ENCODE measurements at places on chromosomes 1 and 21.

DNA sequence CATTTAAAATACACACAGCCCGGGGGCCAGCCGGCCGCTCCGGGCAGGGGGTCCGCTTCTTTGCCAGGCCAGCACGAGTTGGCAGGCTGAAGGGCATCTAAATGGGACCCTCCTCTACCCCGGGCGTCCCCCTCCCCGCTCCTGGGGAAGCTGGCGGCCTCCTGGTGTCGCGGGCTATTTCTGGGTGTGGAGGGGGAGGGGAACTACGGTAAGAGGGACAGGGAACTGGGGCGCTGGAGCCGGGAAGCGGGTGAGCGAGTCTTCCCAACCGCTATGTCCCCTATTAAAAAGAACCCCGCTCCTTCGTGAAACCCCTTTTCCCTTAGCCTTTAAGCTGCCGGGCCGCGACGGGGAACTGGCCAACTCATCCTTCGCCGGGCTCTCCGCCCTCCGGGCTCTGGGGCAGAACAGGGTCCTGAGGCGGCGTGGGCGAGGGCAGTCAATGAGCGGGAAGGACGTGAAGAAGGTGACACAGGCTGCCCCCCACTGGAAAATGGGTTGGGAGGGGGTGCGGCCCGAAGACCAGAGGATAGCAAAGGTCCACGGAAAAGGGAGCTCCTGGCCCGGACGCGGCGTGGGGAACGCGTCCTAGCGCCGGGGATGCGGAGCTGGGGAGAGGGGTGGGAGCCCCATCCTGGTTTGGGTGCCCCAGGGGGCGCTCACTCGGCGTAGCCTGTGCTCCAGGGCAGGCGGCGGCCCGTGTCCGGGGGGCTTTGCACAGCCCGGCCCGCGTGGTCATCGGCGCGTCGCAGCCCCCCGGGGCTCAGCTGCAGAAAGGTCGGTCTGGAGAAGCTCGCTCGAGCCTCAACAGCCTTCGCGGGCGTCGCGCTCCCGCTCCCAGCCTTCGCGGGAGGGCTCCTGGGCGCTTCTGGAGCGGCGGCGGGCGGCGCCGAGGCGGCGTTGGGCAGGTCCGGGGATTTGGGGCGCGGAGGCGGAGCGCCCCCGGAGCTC is 544 bp downstream of the PPM1J start:
- DNase-seq: no peak

DNA sequence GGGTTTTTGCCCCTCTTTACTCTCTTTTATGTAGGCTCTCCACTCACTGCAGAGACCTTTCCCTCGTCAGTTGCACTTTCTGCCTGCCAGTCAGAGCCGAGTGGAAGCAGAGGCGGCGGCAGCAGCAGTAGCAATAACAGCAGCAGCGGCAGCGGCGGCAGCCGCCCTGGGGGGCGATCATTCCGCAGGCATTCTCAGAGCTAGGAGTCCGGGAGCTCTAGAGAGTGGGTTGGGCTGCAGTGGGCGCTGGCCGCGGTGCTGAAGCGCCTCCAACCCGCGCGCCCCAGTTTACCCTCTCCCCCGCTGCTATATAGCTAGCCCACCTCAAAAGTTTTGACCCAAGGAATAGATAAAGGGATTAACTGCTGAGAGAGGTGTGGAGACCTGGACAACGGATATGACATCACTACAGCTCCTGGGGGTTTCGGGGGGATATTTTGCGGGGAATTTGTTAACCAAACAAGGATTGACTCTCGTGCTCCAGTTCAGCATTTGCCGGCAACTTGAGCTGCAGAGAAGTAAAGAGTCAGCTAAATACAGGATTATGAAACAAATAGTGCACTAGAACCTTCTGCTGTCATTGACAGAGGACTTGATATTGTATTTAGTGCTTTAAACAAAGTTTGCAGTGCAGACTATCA is at the start of gene OLFM3:
Gene OLFM3 (minus strand): TSS at position 102 of the 641 bp plus-strand sequence.
- DNase-seq: no peak

DNA sequence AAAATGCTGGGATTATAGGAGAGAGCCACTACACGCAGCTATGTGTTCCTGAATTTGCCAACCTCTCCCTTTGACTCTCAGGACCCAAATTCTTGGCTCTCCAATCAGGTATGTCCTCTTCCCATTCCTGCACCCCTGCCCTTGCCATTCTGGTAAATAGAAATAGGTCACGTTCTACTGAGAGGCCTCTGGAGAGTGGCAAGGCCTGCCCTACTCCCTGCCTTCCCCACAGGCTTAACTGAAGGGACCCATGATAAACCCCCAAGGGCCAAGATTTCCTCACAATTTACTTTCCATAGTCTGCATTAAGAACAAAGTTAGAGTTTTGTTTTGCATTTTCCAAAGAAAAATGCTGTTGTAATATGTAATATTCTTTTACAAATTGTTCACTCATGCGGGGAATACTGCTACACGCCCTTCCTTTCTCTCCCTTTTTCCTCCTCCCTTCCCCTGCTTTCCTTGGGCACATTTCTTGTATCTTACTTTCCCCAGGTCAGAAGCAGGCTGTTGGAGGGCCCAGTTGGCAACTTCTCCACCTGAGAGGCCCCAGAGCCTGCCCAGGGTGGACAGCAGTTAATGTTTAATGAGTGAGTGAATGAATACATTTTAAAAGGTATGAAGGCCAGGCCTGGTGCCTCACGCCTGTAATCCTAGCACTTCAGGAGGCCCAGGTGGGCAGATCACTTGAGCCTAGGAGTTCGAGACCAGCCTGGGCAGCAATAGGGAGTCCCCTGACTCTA is 33.9 kb upstream of the PUM1 start:
- no peak for DNase-seq

- no peak for DNase-seq
These were observed 25.2 kb upstream of the IKBKE start for GRCh38 chr1:206445116-206445515.

- DNase-seq: no peak
These were observed 153.6 kb downstream of the HIVEP3 start for GRCh38 chr1:41765152-41765551.

GRCh38 chr1:181504399-181504842 is 21.1 kb downstream of the CACNA1E start:
- no peak for DNase-seq

- no peak for DNase-seq
These were observed 8.9 kb upstream of the KIF21B start for GRCh38 chr1:201032408-201032807.

DNA sequence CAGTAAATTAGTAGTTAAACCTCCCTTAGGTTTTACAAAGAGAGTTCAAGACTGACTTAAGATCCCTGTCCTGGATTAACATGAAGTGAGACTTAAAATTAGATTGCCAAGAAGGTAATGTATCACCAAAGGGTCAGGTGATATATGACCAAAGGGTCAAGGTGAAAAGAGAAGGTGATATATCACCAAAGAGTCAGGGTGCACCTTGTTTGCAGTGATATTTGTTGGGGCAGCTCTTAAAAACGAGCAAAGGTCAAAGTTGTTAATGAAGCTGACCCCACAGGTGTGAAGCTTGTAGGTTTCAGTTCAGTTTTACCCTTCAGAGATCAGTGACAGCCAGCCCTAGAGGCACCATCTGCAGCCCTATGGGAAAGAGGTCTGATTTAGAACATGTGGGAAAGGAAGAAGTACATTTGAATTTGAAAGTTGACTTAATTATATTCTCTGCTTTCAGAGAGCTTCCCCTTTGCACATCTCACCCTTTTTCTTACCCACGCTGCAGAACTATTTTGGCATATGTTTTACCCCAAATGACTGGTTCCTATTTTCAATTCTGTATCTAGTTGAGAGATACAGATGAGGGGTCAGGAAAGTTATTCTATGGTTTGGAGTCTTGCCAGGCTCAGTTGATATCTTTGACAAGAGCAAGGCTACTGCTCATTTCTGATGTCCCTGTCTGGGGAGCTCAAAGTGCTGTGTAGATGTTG is 170.8 kb downstream of the S1PR1 start:
- DNase-seq: no peak

GRCh38 chr1:22386774-22387173 is 64.9 kb upstream of the ZBTB40 start:
- DNase-seq: no peak

DNA sequence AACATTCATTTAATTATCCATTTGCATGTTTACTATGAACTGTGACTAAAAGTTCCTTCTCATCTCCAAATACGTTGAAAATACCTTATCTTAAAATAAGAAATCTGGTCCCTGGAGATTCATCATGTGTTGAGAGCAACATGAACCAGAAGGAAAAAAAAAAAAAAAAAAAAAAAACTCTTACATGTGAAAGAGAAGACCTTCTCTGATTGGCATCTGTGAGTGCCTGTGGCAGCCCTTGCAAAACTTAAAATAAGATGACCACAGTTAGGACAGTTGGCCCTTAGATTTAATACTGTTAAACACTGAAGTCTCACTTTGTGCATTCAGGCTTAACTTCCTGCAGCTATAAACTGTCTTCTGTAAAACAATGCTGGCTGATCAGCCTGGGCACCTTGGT is 1395.2 kb upstream of the ADGRL4 start:
- no peak for DNase-seq

DNA sequence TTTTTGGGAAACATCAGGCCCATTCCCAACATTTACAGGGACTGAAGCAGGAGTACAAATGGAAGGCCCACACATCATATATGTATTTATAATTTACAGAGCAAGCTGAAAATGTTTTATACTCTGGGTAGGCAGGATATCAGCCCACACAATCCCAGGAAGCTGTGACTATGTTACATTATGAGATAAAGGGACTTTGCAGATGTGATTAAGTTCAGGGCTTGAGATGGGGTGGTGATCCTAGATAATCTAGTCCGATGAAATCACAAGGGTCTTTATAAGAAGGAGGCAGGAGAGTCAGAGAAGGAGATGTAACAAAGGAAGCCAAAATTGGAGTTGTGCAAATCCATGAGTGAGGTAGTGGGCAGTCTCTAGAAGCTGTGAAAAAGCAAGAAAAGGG is 160.5 kb downstream of the PDE4B start:
- no peak for DNase-seq

- DNase-seq: no peak
These were observed 96.1 kb downstream of the TEX35 start for GRCh38 chr1:178609015-178609414.
